CD4-positive, alpha-beta T cell treated with Interleukin-1 beta for 1 hour (primary cell): ENCODE measurements at places on chromosomes 5 and 9.

- DNase-seq: no peak
Measured at GRCh38 chr9:126423916-126424185, 97.2 kb downstream of the MVB12B start.

DNA sequence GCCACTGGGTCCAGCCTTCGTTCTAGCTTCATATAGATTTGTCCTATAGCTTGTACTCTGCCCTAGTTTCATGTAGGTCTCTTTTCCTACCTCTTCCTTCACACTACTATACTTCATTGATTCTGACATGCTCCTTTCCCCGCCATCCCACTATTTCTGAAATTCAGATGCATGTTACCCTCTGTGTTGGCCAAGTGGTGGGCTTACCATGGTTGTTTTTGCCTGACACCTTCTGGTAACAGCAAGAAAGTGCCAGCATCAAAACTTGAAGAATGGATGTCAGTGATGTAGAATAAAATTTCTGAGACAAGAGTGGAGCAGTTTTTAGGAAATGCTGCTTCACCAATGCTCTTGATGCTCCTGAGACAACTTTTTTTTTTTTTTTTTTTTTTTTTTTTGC is 19.5 kb upstream of the SERINC5 start:
- DNase-seq: peak; percentile 50

- no peak for DNase-seq
Measured at GRCh38 chr5:61455179-61456006, 123.3 kb downstream of the ZSWIM6 start.

- DNase-seq: peak; percentile 70
Measured at GRCh38 chr9:137277329-137278041, at the start of gene TOR4A. TSS of gene TOR4A (plus strand) at chr9:137277726. CDS start at chr9:137278690, 964 bp downstream.

DNA sequence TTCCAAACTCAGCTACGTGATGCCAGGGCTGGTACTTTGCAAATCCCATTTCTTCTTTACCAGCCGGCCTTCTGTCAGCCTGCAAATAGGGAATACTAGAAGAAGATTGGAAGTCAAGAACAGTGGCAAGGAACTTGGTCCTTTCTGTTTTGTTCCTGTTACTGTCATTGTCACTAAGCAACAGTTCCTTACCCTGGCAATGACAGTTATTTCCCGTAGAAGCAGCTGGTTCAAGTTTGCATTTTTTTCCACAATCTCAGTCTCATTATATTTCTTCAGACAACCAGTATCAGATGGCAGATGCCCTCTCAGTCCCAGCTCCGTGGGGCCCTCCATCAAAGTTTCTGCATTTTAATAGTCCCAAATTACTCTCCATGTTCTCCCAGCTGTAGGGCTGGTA is 9.1 kb upstream of the C1QTNF2 start:
- no peak for DNase-seq

- no peak for DNase-seq
Measured at GRCh38 chr9:78493166-78493742, 196.3 kb downstream of the PSAT1 start.

GRCh38 chr5:52821901-52822300 is 34.2 kb downstream of the ITGA1 start:
- no peak for DNase-seq

- DNase-seq: no peak
Measured at GRCh38 chr5:93275376-93275775, 305.6 kb downstream of the NR2F1-AS1 start.
